ENCODE measurements at places on chromosomes 5 and 9. TPM values are rescaled to one million over a fixed set of nuclear protein-coding genes. Genes with fewer than 3 reads are reported as not detected.

The PCDHB11 gene
- total RNA-seq = not detected

The RNF224 gene
- not detected for total RNA-seq

The HAVCR1 gene
- not detected for total RNA-seq

The ACER2 gene
- 2.3 TPM for total RNA-seq

All from GM12878 (cell line).